T-helper 22 cell (primary cell): ENCODE measurements at places on chromosomes 5 and 9.

- no peak for DNase-seq
Measured at GRCh38 chr9:7117676-7118561, 360.1 kb downstream of the KDM4C start.

- DNase-seq: no peak
Measured at GRCh38 chr5:175387144-175387543, 56.8 kb downstream of the DRD1 start.

- DNase-seq: no peak
Measured at GRCh38 chr9:130962418-130963316, 23.6 kb upstream of the FIBCD1 start.

DNA sequence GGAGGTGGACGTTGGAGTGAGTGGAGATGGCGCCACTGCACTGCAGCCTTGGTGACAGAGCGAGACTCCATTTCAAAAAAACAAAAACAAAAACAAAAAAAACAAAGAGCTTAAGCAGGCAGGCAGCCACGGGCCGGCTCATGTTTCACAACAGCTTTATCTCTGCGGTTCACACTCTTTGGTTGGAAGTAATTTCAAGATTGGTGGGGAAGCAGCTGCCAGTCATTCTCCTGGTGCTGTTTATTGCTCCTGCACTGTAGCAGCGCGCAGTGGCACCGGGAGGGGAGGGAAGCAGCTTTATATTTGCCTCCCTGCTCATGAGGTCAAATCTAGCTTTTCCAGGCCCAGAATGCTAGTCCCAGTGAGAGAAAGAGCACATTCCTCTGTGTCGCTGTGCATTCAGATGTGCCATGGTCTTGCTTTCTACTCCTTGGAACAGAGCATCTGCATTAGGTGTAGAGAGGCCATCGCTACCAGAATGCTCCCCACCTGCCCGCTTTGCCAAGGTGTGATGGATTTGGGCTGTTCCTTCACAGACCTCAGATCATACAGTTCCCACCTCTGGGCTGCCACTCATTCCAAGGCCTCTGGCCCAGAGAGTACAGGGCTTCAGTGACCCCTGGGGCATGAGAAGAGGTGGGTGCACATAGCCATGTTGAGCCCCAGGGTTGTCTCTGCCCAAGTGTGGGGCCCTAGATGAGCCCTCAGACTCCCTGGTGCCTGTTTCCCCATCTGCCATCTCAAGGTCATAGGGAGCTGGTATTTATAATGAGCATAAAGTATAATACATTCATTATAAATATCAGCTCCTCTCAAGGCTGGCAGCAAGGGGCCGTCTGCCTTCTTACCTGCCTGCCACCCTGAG, 270.4 kb downstream of the MED10 start:
- no peak for DNase-seq

- DNase-seq: no peak
Measured at GRCh38 chr9:36306471-36307306, 48.4 kb upstream of the GNE start.

DNA sequence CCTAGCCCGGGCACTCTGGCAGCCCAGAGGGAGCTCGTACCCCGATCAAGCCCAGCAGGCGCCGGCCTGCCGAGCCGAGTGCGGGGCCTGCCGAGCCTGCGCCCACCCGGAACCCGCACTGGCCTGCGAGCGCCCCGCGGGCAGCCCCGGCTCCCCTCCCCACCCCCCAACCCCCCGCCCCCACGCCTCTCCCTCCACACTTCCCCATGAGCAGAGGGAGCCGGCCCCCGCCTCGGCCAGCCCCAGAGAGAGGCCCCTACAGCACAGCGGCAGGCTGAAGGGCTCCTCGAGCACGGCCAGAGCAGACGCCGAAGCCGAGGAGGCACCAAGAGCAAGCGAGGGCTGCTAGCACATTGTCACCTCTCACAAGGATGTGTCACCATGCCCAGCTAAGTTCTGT, 36.2 kb upstream of the CCDC180 start:
- DNase-seq: no peak
